ENCODE measurements at places on chromosomes 1 and 21. TPM values are rescaled to one million over a fixed set of nuclear protein-coding genes. Genes with fewer than 3 reads are reported as not detected.

DTL gene
- 18.8 TPM for total RNA-seq

ISG20L2 gene
- total RNA-seq, result 42.9 TPM

KLHDC7A gene
- total RNA-seq, result 1.5 TPM

CFAP141 gene
- total RNA-seq, result not detected

EVI5 gene
- 4.5 TPM for total RNA-seq

FABP3 gene
- total RNA-seq, result not detected

SYT11 gene
- 1.5 TPM for total RNA-seq

TTC22 gene
- not detected for total RNA-seq

AMPD1 gene
- total RNA-seq, result not detected

IFNLR1 gene
- 1.1 TPM for total RNA-seq

DFFA gene
- 22.2 TPM for total RNA-seq

NBPF8 gene
- 4.6 TPM for total RNA-seq

PTPN7 gene
- total RNA-seq, result not detected

AIM2 gene
- not detected for total RNA-seq

C1orf74 gene
- 1.1 TPM for total RNA-seq

SLC25A34 gene
- 0.24 TPM for total RNA-seq

ALG14 gene
- total RNA-seq, result 8.1 TPM

TDRKH gene
- 7.3 TPM for total RNA-seq

IKBKE gene
- total RNA-seq, result 6.7 TPM

NECTIN4 gene
- total RNA-seq, result 2.2 TPM

RNU1-2 gene
- total RNA-seq, result not detected

FOXJ3 gene
- 20.3 TPM for total RNA-seq

ETV3L gene
- total RNA-seq, result not detected

SPATC1L gene
- 0.46 TPM for total RNA-seq

PODN gene
- not detected for total RNA-seq

CLCA1 gene
- not detected for total RNA-seq

CFAP107 gene
- total RNA-seq, result not detected

NCAM2 gene
- total RNA-seq, result not detected

AMY1C gene
- not detected for total RNA-seq

CRP gene
- total RNA-seq, result not detected

FAAH gene
- 0.61 TPM for total RNA-seq

FAM43B gene
- 4.2 TPM for total RNA-seq

CACNA1S gene
- total RNA-seq, result not detected

WLS gene
- total RNA-seq, result 17.3 TPM

LCE1E gene
- total RNA-seq, result not detected

TEX38 gene
- not detected for total RNA-seq

GLIS1 gene
- total RNA-seq, result 0.12 TPM

GREM2 gene
- total RNA-seq, result 0.07 TPM

ZMPSTE24 gene
- 39.5 TPM for total RNA-seq

HES2 gene
- 5.5 TPM for total RNA-seq

CLCA4 gene
- total RNA-seq, result not detected

TOMM20 gene
- 133 TPM for total RNA-seq

ABCG1 gene
- total RNA-seq, result 2.9 TPM

RPTN gene
- not detected for total RNA-seq

DIP2A gene
- 12.8 TPM for total RNA-seq

IL10 gene
- not detected for total RNA-seq

UQCRHL gene
- total RNA-seq, result 6.2 TPM

RPRD2 gene
- 13.7 TPM for total RNA-seq

NEXN gene
- 6.1 TPM for total RNA-seq

ODR4 gene
- total RNA-seq, result 17.6 TPM

SYPL2 gene
- 0.12 TPM for total RNA-seq

GBP7 gene
- total RNA-seq, result not detected

STIL gene
- 9.0 TPM for total RNA-seq

SSU72 gene
- total RNA-seq, result 108 TPM

TMEM234 gene
- 10.0 TPM for total RNA-seq

U2AF1 gene
- 77.3 TPM for total RNA-seq

ARHGEF16 gene
- 5.1 TPM for total RNA-seq
